ENCODE measurements at places on chromosomes 12 and 14.

DNA sequence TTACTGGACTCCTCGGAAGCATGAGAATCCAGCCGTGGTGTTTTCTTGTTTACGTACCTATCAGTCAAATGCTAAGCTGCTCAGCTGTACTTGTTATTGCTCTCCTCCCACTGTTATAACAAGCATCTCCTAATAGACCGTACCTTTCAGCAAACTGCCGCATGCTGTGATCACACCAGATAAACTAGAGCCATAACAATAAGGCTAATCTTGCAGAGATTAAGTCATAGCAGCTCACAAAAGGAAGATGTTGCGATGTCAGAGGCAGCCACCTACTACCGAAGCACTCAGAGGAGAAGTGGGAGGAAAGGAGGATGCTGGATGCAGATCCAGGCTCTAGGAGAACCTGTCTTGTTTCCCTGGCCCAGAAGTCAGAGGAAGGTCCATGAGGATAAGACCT is 196.0 kb downstream of the GALC start:
- DNase-seq, result no peak

- no peak for DNase-seq
Observed at GRCh38 chr12:75155962-75156361, 53.7 kb downstream of the KCNC2 start.

- DNase-seq, result peak; percentile 64
Observed at GRCh38 chr12:95413576-95413975, 60.4 kb upstream of the METAP2 start.

GRCh38 chr14:102375119-102375518 is 12.4 kb downstream of the TECPR2 start:
- DNase-seq, result no peak

- DNase-seq, result peak; percentile 46
Observed at GRCh38 chr12:55955800-55956508, 9.9 kb downstream of the PMEL start.

DNA sequence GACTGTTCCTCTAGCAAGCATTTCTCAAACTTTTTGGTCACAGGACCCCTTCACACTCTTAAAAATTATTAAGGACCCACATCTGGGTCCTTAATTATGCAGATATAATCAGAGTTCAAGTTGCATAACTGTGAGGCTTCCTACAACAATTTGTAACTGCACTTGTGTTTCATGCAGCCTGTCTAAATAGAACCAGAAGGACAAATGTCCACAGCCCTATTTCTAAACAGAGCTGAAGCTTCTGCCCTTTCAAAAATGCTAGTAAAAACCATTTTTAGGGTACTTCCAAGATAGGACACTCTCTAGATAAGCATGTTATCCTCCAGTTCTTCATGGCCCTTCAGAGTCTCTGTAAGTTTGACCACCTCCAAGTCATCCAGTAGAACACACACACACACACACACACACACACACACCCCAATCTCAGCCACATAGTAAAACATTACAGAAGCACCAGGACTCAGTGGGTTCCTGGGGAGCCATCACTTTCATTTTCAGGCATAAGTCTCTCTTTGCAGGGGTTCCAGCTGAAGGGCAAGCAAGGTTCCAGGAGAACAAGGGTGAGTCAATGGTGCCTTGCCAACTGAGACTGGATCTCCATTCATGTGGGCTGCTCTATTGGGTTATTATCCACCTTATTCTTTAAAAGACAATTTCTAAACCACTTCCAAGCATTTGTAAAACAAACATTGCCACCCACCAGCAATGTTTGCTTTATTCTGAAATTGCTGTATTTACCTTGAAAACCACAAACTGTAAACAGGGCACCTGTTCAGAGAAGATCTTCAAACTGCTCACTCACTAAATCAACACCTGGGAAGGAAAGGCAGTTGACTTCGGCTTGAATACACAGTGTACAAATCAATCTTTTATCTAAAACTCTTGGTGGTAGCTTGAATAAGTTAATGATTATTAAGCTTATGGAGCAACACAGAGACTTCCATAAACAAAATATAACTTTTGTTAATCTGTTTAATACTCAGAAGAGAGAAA is 64.1 kb downstream of the ITPR2 start:
- DNase-seq, result no peak

GRCh38 chr14:70934084-70934483 is 26.8 kb downstream of the PCNX1 start:
- DNase-seq, result no peak

- no peak for DNase-seq
Observed at GRCh38 chr12:64459394-64459891, 7.5 kb downstream of the TBK1 start.

GRCh38 chr12:133120385-133121191 is 9.5 kb downstream of the ZNF891 start:
- no peak for DNase-seq

- no peak for DNase-seq
Observed at GRCh38 chr14:22390195-22390594, 198.8 kb downstream of the DAD1 start.

GRCh38 chr12:80700327-80700726 is 7.1 kb upstream of the MYF6 start:
- DNase-seq, result no peak

DNA sequence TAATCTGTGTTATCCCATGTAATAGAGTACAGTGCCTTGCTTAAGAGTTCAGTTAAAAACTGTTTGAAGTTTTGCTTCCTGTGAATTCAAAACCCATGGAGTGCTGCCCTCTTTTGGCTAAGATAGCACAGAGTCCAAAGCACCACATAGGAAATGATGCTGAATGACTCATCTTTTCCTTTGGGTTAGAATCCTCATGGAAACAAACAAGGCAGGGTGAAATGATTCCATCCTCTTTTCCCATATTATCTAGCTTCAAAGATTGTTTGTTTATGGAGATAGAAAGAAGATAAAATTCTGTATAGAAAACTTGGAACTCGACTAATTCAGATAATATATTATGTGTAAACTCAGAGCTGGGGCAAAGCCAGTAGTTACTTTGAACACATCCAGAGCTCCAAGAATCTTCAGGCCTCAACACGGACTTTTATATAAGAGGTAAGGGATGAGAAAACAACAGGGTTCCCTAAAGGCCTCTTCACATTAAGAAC is 87.4 kb downstream of the OTOGL start:
- peak; percentile 96 for DNase-seq

DNA sequence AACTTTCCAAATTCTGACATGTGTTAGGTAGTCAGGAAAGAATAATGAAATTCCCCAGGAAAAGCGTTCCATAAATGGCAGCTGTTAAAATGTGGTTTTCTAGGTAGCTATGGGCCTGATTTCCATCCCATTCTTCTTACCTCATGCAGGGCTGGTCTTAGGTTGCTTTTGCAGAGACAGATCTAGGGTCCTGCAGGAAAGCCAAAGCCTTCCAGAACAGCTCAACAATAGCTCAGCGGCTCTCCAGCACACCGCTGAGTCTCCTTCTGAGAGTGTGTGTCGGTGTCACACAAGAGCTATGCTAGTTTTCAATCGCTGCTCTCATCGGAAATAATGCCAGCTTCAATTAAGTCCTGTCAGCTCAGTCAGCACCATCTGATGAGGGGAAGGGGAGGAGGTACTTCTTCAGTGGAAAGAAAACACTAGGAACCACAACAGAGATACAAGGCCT is 106.7 kb downstream of the TMEM30B start:
- DNase-seq, result peak; percentile 12

- peak; percentile 77 for DNase-seq
Observed at GRCh38 chr14:60721326-60722106, 2.6 kb downstream of the SIX4 start.

DNA sequence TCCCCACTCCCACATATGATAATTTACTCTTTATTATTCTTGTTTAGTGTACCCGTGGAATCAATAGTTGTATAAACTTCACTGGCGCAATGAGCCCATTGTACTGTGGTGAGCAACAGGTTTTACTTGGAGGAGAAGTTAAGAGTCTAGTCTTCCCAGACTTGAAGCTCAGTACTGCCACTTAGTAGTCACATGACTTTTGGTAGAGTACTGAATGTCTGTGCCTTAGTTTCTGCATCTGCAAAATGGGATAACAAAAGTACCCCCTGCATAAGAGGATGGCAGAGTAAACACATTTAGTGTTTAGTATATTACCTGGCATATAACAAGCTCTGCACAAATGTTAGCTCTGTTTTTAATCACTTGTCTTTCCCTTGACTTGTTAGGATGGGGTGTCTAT is 375.5 kb downstream of the VRK1 start:
- no peak for DNase-seq

DNA sequence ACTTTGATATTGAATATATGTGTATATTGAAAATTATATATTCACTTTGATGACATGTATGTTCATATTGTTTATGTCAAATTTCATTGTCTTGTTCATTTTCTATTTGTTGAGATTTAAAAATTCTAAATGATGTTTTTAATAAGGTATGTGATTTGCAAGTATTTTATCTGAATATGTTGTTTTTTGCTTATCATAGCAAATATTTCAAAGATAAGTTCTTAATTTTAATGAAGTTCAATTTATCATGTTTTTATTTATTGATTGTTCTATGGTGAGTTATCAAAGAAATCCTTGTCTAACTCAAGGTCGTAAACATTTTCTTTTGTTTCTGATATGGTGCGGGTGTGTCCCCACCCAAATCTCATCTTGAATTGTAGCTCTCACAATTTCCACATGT is 45.2 kb downstream of the OR9K2 start:
- no peak for DNase-seq

DNA sequence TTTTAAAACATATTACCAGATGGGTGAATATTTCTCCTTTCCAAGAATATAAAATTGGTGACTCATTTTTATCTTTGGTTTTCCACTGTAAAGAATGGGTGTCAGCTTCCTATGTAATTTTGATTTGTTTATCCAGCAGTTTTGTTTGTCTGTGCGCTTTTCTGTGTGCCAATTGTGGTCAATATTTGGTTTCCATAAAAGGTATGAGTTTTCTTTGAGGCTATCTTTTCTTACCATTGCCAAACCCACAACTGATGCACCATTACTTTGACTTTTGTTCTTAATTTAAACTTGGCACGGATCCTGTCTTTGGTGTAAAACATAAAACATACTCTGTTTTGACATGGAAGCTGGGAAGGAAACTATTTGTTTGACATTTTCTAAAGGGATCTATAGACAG is 78.8 kb upstream of the NAV3 start:
- DNase-seq, result peak; percentile 78

- DNase-seq, result no peak
Observed at GRCh38 chr12:47846294-47846996, 26.7 kb upstream of the HDAC7 start.

DNA sequence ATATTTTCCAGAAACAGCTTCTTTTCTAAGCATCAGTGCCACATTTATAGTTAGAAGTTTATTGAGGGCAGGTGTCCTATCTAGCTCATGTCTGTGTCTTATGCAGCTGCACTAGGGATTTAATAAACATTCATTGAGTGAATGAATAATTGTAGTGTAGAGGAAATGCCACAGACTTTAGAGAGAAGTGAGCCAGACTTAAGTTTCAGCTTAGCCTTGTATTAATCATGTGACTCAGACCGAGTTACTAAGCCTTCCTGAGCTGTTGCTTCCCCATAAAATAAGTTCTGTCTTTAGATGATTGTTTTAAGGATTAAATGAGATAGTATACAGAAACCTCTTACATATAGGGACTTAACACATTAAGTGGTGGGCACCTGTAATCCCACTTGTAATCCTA is 236.1 kb upstream of the DDHD1 start:
- DNase-seq, result peak; percentile 48

- peak; percentile 100 for DNase-seq
Observed at GRCh38 chr12:68497702-68498101, 113.0 kb upstream of the RAP1B start.

DNA sequence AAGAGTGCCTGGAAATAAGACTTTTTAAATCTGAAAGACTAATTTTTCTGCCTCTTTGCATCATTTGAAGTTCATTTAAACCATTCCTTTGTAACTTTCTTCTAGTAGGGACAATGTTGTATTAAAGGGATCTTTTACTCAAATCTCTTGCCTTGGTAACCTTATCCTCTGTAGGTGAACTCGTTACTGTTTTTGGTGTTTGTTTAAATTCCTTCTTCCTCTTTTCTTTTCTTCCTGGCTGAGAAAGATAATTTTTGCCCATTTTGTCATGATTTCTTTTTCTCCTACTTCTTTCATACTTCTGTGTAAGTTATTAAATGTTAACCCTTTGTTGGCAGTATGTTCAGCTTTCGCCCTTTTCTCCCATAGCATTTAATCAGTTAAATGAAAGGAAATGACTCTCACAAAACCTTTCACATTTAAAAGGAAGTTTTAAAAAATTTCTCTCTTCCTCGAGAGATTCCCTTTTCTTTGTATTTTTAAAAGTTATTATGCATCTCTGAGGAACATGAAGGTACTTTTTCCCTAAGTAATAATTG is 10.3 kb downstream of the VEZT start:
- DNase-seq, result no peak

- DNase-seq, result peak; percentile 43
Observed at GRCh38 chr14:55129086-55129427, at the start of gene LGALS3. TSS of gene LGALS3 (plus strand) at chr14:55129252. CDS start at chr14:55137374, 8,122 bp downstream.

GRCh38 chr12:52052468-52053186 is 1.4 kb downstream of the NR4A1 start:
- DNase-seq, result no peak

- DNase-seq, result no peak
Observed at GRCh38 chr14:20499881-20500280, 5.5 kb upstream of the RNASE10 start.

- DNase-seq, result no peak
Observed at GRCh38 chr14:99389174-99389826, 91.4 kb downstream of the SETD3 start.

DNA sequence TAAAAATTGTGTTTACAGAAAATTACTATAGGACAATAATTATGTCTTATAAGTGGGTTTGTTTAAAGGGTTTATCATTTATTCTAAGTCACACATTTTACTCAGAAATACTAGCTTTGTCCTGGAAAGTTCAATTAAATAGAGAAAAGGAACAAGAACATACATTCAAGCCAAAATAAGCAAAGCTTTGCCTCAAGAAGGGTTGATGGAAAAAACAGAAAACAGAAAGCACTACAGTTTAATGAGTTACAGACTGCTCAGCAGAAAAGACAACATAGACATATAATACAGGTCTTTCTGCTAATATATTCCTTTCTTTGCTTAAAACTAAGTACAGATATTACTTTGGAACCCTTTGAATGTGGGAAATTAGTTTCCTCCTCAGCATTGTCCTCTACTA is 703.0 kb upstream of the LRFN5 start:
- no peak for DNase-seq

- peak; percentile 17 for DNase-seq
Observed at GRCh38 chr12:28603239-28603638, 413.0 kb downstream of the CCDC91 start.

DNA sequence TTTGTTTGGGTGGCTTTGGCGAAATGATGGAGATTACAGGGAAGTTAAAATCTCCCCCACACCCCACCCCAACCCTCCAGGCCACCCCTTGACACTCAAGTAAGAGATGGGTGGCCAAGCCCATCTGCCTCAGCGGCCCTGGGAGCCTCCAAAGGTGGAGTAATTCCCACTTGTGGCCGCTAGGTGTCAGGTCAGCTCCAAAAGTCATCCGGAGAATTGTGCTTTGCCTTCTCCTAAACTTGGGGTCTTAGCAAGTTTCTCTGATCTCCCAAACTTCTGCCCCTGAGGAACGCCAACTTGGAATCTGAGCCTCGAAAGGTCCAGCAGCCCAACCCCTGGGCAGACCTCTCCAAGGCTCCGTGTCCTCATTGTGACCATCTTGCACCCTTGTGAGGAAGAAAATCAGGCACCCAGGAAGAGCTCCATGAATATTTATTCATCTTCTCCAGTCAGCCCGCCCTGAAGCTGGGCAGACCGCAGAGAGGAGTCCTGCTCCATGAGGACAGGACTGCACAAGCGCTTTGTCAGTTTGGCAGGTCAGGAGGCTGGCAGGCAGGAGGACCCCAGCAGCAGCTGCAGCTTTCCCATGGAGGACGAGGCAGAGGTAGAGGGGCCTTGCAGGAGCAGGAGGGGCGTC is 46.7 kb downstream of the LRRC74A start:
- peak; percentile 33 for DNase-seq

Measured in fibroblast of skin of right quadriceps (primary cell).